CD4-positive, alpha-beta T cell treated with Interferon alpha-2 for 1 hour (primary cell): ENCODE measurements at places on chromosomes 2 and 18.

- no peak for DNase-seq
Observed at GRCh38 chr18:13026583-13027270, 35.6 kb downstream of the CEP192 start.

DNA sequence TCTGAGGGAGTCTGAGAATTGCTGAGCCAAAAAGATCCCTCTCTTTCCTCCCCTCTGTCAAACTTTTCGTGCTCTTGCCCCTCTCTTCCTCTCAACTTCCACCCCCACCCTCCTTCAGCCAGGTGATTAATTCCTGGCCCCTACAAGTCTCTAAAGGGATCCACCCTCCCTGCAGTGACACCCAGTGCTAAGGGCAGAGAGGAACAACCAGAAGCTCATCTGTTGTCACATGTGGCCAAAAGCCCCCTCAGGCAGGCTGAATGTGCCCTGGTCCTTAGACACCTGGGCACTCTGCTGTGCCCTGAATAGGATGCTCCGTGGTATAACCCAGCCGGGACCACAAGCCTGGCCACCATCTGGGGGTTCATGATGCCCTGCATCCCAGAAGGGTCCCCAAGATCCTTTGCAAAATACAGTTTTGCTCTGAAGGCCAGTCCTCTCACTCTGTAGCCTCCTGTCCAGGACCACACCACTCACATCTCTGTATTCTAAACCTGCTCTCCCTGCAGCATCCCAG, 234.4 kb downstream of the BCL11A start:
- DNase-seq = no peak

GRCh38 chr2:196171946-196172345, 568 bp upstream of the STK17B start:
- no peak for DNase-seq

GRCh38 chr2:237572021-237572741, 5.8 kb downstream of the PRLH start:
- peak; percentile 83 for DNase-seq

DNA sequence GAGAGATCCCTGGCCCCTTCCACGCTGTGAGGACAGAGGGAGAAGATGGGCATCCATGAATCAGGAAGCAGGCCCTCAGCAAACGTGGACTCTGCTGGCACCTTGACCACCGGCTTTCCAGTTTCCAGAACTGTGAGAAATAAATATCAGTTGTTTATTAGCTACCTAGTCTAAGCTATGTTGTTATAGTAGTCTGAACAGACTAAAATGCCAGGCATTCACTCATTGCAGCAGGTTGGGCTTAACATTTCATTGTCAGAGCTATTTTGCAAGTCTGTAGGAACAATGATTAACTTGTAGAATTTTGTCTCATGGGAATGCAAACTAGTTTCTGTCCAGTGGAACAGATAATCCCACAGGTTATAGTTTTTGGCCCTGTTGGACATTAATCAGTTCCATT, 24.8 kb upstream of the TBC1D8 start:
- DNase-seq = no peak

- no peak for DNase-seq
Observed at GRCh38 chr2:232628466-232629128, 4.8 kb upstream of the EFHD1 start.

- DNase-seq = no peak
Observed at GRCh38 chr18:21099442-21099841, 12.2 kb downstream of the ROCK1 start.

DNA sequence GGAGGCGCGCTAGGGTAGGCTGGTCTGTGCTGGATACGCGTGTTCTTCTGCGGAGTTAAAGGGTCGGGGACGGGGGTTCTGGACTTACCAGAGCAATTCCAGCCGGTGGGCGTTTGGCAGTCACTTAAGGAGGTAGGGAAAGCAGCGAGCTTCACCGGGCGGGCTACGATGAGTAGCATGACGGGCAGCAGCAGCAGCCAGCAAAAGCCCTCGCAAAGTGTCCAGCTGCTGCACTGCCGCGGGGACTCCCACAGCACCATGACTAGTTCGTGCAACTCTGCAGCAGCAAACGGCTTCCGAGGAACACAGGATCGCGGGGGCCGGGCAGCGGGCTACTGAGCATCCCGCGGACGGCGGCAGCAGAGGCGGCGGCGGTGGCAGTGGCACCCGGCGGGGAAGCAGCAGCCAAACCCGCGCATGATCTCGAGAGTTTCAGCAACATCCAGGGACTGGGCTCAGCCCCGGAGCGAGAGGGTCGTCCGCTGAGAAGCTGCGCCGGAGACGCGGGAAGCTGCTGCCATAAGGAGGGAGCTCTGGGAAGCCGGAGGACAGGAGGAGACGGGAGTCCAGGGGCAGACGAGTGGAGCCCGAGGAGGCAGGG, 368 bp downstream of the TMEFF2 start:
- no peak for DNase-seq

DNA sequence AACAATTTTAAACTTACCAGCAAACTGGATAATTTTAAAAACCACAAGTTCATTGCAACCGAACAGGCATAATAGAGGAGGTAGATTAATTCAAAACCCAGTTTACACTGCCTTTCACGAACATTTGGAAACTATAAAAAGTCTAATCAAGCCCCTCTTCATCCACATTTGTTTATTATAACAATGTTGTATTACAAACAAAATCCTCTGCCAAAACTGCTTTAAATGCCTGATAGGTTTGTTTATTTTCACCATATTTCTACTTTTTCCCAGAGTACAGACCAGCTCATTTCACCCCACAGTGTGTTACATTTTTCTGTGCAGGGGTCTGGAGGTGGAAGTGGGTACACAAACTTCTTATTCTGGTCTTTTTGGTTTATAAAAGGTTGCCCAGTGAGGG, 184.2 kb downstream of the OSR1 start:
- no peak for DNase-seq

GRCh38 chr2:238171575-238172187, 12.9 kb downstream of the ERFE start:
- no peak for DNase-seq

DNA sequence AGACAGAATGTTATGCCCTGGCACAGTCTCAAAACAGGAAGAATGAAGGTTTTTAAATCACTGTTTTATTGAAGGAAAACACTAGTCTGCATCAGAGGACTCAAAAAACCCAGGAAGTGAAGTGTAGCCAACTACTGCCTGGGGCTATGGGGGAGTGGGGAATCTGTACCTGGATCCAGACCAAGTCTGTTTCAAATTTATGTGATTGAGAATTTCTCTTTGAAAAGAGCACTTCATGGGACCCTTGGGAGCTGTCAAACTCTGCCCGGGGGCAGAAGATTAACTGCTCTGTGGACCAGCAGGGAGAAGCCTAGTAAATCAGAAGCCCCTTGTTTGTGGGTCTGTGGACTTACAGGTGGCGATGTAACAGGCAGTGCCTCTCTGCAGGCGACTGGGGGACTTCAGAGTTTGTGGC, 45.3 kb upstream of the TANC1 start:
- no peak for DNase-seq

DNA sequence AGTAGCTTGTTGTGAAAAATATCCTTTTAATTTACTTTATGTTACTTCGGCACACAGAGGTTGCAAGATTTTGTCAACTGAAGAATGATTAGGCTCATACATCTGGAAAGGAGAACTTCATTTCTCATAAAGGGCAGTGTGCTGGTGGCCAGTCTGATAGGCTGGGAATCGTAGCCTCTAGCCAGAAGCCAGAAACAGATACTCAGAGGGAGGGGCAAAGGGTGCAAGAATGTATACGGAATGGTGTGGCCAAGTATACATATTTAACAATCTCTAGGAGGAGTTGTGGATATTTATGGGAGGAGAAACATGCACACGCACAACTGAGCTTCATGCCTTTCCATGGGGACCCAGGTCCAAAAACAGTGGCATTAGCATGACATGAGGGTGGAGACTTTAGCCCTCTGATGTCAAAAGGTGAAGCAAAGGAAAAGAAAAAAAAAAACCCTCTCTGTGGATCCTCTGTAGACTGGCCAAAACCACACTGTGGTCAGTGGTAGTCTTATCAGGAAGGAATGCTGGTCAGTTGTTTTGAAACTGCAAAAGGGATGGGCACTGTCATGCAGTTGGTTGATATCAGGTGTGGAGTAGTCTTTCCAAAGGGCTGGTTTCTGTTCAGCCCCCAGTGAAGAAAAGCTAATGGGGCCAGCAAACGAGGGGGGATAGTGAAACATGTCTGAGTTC, 34.9 kb upstream of the APCDD1 start:
- DNase-seq = no peak

DNA sequence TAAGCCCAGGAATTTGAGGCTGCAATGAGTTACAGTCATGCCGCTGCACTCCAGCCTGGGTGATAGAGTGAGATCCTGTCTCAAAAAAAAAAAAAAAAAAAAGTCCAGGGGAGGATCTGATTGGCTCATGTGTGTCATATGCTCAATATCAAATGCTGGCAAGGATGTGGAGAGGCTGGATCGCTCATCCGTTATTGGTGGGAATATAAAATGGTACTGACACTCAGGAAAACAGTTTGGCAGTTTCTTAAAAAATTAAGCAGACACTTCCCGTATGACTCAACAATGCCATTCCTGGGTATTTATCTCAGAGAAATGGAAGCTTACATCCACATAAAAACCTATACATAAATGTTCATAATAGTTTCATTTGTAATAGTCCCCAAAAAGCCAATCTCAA, 68.9 kb downstream of the MEX3C start:
- DNase-seq = no peak

DNA sequence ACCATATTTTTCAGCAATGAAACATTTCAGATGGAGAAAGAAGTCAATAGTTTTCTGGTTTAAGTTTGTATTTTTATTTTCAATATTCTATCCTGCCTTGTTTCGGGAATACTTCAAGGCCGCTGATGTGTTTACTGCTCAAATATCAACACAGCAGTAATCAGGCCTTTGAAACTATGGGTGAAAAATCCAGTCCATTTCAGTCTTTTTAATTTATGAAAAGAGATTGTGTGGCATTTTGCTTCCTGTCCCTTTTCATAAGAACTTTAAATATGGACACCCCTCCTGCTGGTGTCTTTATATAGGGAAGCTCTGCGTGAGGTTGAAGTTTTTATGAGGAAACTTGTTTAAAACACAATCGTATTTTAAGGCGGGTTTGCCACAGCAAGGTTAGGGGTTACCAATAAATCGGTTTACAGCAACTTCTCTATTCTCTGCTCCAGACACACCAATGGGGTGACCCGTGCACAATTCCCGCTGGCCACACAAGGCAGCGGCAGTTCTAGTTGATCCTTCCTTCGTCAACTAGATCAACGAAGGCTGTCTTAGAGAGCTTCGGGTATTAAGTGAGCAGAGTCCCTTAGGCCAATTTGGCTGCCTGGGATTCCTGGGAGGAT, 1.2 kb upstream of the TANC1 start:
- no peak for DNase-seq

- DNase-seq = no peak
Observed at GRCh38 chr2:191703079-191703725, 25.3 kb downstream of the NABP1 start.

DNA sequence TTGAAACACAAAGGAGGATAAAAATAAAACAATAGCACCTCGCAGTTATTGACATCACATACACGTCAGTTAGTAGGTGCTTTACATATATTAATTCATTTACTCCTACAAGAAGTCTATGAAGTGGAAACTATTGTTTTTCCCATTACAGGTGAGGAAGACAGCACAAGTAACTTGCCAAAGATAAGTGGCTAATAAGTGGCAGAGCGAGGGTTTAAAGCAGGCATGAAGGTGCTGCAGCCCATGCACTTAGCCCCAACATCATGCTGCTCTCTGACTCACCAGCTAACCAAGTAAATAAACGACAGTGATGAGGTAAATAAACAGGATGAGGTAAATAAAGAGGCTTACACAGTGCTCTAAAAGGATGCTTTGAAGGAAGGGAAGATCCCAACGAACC, 498.6 kb upstream of the ZEB2 start:
- no peak for DNase-seq

GRCh38 chr2:213818436-213818835, 534.2 kb downstream of the SPAG16 start:
- DNase-seq = no peak

DNA sequence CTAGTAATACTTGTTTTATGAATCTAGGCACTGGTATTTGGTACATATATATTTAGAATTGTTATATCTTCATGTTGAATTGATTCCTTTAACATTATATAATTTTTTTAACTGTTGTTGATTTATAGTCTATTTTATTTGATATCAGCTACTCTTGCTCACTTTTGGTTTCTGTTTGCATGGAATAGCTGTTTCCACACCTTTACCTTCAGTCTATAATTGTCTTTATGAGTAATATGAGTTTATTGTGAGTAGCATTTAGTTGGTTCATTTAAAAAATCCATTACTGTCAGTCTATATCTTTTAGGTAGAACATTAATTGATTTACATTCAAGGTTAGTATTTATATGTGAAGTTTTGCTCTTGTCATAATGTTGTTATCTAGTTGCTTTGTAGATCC, 58.6 kb downstream of the SMCHD1 start:
- no peak for DNase-seq

DNA sequence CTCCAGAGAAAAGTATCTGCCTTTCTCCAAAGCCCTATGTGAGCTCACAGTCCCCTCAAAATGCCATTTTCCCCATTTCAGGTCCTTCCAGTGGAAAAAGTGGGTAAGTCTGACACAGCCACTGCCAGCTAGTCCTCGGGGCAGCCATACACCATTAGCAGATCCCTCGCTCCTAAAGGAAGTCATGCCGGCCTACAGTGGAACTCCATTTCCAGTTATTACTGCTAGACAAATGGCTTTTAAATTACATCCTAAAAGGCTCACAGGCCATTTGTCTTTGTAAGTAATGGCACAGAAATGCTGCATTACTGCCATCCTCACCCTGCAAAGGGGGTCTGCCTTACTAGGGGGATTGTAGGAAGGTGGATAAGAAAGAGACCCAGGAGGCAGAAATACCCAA, 259.4 kb upstream of the SIX2 start:
- DNase-seq = no peak

DNA sequence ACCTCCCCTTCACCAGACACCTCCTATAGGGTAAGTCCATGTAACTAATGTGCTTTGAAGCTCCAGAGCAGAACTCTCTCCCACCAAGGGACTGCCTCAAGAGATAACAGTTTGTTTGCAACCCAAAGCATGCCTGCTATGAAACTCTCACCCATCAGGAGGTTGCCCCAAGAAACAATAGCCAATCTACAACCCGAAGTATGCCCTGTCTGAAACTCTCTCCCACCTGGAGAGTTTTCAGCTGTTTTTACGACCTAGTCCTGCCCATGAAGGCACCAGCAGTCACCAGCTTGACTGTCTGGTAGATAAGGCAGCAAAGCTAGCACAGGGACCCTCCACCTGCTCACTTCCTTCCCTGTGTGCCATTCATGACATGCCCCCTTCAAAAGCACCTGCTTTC, 533.9 kb upstream of the CRIM1 start:
- DNase-seq = no peak
